ENCODE measurements at places on chromosomes 6 and 20.
A peak's percentile ranks its signal among the peaks of the same experiment; 100 is the strongest.

- DNase-seq, result no peak
Observed at GRCh38 chr6:107101686-107102413, 13.5 kb downstream of the BEND3 start.

- DNase-seq, result no peak
Observed at GRCh38 chr6:113385020-113385431, 472.1 kb upstream of the MARCKS start.

GRCh38 chr20:53212018-53212417, 239.9 kb downstream of the TSHZ2 start:
- no peak for DNase-seq

DNA sequence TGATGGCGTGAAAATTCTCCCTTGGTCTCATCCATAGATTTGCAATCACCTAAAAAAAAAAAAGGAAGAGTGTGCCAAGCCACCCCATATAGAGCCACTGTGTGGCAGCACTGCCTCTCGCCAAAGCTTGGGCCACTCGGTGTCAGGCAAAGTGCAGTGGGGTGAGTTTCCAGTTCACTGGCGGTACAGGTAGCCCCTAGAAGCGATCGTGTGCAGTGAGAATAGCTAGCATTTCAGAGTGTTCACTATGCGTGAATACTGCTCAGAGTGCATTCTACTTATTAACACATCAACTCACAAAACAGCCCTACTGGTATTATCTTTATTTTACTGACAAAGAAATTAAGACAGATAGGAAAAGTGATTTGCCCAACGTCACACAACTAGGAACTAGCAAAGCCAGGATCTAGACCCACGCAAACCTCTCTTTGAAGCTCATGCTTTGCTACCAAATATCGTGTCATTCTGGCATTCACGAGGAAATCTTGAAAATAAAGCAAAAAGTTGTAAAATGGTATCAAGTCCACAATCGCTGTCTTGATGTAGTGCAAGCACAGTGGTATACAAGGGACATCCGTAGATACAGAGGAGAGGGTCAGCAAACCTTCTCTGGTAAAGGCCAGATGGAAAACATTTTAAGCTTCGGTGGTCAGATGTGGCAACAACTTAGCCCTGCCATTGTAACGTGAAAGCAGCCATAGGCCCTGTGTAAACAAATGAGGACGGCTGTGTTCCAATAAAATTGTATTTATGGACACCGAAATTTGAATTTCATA, 10.4 kb upstream of the GCNT2 start:
- no peak for DNase-seq

DNA sequence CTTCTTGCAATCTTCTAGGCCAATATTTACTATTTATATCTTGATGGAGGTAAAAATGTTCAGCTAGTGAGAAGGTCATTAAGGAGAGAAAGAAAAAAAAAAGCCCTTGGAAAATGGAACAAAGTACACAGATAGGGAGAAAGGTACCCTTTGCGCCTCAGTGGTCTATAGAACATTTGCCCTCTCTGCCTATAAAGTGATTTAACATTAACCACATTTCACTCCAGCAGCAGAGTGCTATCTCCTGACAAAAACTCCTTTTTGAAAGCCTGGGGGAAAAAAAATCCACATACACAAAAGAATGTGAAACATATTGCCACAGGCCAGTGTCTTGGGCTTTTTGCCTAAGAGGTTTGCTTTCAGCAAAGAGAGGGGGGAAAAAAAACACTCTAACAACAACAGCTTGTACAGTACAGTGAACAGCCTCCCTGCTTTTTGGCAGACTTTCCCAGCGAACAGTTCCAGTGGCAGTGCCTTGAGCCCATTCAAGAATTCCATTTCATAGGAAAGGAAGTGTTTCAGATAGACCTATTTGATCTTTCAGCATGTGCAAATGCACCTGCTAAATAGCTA, 695 bp downstream of the ARHGAP18 start:
- DNase-seq, result no peak

GRCh38 chr6:14174996-14175395, 57.4 kb downstream of the CD83 start:
- DNase-seq, result no peak

DNA sequence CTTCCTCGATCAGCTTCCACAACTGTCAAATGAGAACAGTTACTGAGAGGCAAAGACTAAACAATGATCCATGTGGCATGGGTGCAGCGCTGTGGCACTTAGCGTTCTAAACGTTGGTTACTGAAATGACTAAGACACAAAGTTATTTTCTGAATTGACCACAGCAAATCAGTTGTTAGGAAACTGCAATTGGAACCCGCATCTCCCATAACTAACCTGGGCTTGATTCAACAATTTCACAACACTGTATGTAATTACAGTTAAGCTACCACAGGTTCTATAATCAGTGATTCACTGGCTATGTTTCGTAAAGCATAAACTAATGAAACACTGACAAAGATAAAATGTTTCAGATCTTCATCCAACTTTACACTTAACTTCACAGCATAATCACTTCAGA, 12.5 kb downstream of the WDR27 start:
- DNase-seq, result no peak

DNA sequence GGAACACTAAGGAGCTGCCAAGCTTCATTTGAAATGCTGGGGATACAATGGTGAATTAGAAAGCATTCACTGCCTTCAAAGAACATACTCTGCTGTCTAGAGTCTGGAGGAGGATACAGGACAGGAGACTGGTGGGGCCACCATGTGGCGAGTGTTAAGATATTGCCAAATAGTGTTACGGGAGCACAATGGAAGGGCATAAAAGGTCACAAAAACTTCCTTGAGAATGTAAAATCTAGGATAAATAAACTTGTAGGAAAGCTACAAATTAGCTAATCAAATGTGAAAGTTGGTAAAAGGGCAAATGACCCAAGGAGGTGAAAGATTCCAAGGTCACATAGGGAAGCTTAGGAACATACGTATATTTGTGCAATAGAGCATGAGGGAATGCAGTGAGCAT, 271.7 kb downstream of the RFPL4B start:
- DNase-seq, result no peak

DNA sequence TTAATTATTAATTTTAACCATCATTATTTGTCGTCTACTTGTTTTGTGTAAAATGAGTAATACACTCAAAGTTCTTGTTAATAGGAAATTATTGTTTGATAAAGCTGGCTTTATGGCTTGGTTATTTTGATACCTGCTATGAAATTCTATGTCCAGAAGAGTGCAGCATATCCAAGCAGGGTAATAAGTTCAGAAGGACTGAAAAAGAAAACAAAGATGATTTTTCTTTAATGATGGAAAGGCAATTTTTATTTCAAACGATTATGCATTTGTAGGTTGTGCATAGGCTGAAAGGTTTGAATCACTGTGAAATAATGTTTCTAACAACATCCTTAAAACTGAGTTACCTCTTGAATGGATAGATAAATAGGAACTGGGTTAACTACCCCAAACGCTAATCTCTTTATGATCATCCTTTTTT, 1.4 kb upstream of the MAN1A1 start:
- DNase-seq, result no peak

- DNase-seq, result no peak
Observed at GRCh38 chr6:79257381-79258205, 23.1 kb upstream of the HMGN3 start.

DNA sequence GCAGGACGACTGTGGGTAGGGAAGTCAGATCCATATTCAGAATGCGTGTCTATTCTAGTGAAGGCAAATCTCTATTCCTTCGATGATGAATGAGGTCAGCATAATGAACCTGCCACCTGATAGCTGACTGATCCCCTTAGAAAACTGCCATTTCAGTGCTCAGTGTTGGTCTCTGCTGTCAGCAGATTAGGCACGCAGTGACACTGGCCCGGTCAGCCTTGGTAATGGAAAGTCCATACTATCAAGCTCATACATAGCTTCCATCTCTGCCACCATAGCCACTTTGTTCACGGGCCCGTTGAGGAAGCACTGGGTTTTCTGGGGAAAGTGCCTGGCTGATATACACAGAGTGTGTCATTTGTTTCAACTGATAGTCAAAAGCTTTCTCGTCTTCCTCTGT, 54.0 kb downstream of the C6orf52 start:
- no peak for DNase-seq

GRCh38 chr6:169738204-169738975, 13.0 kb downstream of the DYNLT2 start:
- DNase-seq, result no peak

DNA sequence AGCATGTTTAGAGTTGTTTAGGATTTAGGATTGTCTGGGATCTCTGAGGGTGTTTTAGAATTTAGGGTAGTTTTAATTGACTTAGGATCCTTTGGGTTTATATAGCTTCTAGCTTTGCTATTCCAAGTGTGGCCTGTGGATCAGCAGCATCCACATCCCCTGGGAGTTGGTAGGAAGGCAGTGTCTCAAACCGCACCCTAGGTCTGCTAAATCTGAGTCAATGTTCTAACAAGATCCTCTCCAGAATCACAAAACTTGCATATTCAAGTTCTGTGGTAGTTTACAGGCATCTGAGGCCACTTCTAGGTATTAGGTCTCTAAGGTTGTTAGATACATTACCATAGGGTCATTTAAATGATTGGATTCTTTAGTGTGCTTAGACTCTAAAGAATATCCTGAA, 48.3 kb downstream of the PRND start:
- no peak for DNase-seq

DNA sequence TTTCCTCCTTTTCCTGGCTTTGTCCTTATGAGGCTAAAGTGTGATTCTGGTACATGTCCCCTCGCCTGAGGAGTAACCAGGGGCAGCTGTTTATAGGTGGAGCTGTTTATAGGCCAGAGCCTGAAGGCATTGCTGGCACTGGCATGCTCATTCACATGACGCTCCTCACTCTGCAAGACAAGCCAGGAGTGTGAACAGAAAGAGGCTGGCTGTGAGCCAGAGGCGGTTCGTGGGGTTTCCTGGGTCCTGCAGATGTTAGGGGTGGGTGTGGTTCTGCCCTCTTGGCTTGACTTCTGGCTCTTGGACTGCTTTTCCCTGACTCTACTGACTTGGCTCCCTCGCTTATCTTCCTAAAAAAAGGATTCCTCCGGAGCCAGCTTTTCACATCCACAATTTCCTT, 12.8 kb upstream of the MDFI start:
- DNase-seq, result no peak

DNA sequence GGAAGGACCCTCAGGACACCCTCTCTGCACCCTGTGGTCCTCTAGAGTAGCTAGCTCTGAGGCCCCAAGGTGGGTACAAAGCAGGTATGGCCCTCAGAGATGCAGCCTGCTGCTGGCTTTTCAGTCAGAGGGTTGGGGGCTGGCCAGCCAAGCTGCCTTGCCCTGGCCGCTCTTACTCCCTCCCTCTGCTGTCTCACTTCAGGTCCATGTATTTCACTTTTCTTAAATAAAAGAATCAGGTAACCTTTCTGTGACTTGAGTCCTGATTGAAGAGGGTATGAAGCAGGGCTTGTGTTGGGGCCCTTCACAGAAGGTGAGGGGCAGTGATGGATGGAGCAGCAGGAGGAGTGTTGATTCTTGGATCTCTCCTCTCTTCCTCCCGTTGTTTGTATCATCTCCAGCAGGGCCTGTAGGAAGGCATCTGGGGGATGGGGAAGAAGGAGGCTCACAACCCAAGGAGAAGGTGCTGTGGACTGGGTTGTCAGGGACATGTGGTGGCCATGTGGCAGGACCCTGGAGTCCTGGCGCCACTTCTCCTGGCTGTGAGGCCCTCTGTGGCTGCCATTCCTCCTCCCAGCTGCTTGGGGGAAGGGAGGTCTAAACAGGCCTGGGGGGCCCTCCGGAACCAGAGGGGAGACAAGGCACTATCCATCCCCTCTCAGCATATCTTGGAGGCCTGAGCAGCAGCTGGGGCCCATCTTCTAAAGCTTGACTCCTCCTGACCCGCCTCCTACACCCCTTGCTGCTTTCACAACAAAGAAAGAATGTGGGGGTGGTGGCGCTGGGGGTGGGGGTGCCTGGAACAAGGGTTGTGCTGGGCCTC, 1.1 kb upstream of the PTK7 start:
- no peak for DNase-seq

GRCh38 chr6:77015350-77015749, 447.9 kb downstream of the HTR1B start:
- DNase-seq, result no peak

GRCh38 chr6:161152527-161152862, 121.4 kb downstream of the AGPAT4 start:
- DNase-seq, result no peak

DNA sequence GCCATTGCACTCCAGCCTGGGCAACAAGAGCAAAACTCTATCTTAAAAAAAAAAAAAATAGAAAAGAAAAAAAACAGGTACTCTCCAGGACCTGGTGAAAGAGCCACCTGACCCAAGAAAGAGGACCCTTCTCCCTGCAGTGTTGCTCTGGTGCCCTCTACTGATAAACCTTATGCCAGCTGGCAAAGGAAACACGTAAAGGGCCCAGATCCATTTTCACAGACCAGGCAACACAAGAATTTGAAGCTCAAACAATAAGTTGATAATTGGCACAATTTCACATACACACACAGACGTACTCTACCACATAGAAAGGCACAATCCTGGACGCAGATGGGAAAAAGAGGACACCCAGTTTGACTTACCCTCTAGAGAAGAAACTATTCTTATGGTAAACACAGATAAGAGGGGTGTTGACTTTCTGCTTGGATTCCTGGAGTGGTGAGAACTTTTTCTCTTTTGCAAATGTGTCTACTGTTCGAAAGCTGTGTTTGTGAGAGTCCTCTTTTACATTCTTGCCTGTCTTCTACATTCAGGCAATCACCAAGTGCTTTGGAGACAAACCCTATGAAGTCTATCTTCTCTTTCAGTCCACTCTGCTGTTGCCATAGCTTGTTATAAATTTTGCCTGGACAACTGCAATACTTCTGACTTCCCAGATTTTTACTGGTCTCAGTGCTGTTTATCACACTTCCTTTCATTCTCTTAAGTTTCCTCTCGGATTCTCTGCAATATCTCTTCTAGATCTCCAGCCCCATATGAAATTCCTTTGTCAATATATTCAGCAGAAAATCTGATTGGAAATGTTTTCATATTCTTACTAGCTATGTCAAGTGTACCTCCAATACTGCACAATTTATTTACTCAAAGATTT, 6.4 kb upstream of the SNRPB start:
- DNase-seq, result no peak

DNA sequence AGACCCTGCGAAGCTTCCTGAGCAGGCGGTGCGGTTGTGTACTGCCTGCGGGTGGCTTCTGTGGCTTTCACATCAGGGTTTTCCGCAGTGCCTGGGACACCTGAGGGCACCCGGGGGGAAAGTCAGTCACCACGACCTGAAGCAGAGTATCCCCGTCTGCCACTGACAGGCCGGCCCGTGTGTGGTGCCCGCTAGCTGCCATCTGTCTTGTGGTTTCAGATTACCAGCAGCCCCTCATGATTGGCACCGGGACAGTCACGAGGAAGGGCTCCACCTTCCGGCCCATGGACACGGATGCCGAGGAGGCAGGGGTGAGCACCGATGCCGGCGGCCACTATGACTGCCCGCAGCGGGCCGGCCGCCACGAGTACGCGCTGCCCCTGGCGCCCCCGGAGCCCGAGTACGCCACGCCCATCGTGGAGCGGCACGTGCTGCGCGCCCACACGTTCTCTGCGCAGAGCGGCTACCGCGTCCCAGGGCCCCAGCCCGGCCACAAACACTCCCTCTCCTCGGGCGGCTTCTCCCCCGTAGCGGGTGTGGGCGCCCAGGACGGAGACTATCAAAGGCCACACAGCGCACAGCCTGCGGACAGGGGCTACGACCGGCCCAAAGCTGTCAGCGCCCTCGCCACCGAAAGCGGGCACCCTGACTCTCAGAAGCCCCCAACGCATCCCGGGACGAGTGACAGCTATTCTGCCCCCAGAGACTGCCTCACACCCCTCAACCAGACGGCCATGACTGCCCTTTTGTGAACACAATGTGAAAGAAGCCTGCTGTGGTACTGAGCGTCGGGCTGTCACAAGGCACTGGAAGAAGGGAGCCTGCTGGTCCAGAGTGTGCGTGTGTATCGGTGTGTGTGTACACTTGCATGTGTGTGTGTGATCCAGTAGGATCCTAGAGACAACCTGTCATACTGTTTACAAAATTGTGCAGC, 54.4 kb downstream of the GOPC start:
- DNase-seq, result peak; percentile 79

All from left forelimb (tissue), 1 donor.